NCI-H2029 (cell line): ENCODE measurements at places on chromosomes 5 and 9.
A peak's percentile ranks its signal among the peaks of the same experiment; 100 is the strongest.

DNA sequence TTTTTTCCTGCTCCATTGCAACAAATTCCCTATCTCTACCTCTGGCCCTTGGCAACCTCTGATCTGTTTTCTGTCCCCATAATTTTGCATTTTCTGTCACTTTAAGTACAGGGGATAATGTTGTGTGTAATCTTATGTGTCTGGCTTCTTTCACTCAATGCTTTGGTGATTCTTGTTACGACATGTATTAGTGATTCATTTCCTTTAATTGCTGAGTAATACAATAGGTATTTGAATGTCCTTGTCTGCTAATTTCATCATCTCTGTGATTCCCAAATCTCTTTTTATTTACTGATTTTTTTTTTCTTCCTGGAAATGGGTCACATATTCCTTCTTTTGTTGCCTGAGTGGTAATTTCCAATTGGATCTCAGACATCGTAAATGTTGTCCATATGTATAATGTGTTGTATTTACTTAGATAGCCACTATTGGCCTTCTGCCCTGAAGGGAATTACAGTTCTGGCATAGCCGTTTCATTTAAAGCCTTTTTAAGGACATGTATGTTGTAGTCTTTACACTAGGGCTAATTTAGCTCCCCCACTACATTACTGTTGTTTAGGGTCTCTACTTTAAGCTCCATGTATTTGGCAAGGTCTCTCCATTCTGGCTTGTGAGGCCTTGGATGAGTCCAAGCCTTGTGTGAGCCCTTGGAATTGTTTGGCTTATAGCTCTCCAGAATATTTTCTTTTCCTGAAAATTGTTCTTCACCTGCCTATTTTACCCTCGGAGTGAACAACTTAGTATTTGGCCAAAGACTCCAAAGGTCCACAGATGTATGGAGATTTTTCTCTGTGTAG is 683.8 kb downstream of the LRRC70 start:
- no peak for DNase-seq

DNA sequence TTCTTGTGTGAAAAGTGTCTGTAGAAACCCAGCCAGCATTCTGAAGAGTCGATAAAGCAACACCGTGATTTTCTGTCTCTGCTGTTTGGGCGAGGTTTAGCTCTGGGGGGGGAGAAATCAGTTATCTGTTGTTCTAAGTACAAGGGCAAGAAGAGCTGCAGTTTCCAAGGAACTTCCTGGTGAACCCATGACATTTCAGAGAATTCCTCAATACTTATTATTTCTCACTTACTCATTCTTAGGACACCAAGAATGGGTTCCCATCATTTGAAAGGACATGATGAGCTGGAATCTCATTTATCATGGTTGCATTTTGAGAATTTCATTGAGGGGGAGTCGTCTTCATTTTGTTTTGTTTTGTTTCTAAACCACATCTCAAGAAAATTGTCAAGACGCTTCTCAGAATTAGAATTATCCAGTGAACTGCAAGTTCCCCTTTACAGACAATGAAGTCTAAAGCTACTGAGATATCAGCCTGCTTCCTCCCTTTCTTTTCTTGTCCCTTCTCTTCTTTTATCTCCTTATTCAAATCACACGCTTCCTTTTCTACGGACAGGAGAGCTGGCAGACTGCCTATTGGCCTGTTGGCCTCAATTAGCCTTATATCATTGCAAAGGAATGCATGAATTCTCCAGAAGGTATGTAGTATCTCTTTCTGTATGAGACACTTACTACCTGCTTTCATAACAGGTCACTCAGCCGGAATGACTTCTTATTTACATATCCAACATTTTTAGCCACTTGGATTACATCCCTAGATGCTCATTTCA is 53.7 kb downstream of the ZNF462 start:
- peak; percentile 21 for DNase-seq

GRCh38 chr9:120919843-120920805 is 6.5 kb downstream of the TRAF1 start:
- DNase-seq: no peak

DNA sequence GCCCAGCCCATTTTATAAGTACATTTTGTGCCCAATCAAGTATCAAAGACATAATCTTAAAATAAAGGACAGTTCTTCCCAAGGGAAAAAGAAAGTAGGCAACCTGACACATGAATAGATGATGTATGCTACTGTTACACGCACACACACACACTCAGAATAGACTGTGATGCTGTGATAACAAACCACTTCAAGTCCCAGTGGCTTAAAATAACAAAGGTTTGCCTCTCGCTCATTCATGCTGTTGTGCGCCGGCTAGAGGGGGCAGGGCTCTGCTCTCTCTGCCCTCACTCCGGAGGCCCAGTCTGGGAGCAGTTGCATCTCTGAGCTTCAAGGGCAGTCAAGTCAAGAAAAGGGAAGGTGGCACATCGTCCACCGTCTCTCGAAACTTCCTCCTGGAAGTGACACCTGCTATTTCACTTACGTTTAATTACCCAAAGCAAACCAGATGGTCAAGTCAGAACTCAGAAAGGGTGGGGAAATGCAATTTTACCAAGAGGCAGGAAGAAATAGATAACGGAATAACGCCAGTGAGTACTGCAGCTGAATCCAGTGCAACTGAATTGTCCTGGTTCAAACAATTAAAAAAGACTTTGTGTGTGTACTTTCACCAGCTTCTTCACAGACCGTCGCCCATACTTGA is 43.3 kb downstream of the ANKRD33B start:
- no peak for DNase-seq

DNA sequence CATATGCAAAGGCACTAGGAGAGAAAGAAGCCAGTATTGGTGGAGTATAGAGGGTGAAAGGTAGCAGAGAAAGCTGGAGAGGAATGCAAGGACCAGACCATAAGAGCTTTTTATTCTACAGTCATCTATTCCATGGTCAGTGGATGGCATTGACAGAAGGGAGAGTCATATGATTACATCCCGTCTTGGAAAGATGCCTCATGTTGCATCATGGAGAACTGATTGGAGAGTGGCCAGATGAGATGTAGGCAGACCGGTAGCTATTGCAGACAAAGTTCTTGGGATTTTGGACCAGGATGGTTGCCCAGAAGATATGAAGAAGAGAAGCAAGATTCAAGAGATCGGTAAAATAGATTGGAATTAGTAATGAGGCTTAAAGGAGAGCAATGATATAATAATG is 260.7 kb downstream of the CHSY3 start:
- DNase-seq: no peak

GRCh38 chr5:148966348-148966747 is 96.5 kb downstream of the SH3TC2 start:
- no peak for DNase-seq

DNA sequence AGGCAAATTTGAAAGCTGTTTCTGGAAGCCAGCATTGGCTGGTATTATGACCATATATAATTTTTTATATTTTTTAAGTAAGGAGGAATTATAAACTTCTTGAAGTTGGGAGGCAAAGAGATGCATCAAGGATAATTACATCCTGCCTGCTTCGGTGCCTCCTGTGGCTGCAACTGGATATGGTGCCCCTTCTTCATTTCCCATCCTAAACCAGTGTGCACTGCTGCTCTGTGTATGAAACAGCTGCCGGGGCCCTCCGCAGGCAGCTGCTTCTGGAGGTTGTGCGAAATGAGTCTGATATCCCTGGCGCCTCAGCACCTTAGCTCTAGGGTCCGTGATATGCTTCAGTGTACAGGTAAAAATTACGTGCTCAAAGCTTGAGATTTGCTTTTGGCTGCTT is 304.2 kb downstream of the ENC1 start:
- DNase-seq: no peak
